Tibial nerve (tissue), 4 donors: ENCODE measurements at places on chromosomes 6 and 20.

- no peak for DNase-seq
- H3K27me3 ChIP-seq = no peaks in the 10 kb centered on the region
- H3K36me3 ChIP-seq = no peaks in the 10 kb centered on the region
- H3K4me1 ChIP-seq = peaks cover 32% of the 10 kb centered on the region
- peak overlapping the region; percentile 26 for H3K4me3 ChIP-seq
Observed at GRCh38 chr20:1802385-1803060, 92.7 kb upstream of the SIRPA start.

- peaks cover 28% of the 10 kb centered on the region for H3K4me1 ChIP-seq
- H3K27me3 ChIP-seq = no peaks in the 10 kb centered on the region
- peak overlapping the region; percentile 52 for H3K27ac ChIP-seq
Observed at GRCh38 chr6:13302751-13303667, 25.3 kb downstream of the TBC1D7 start.

- no peak overlapping the region for H3K27ac ChIP-seq
- no peak overlapping the region for H3K4me3 ChIP-seq
- H3K36me3 ChIP-seq = no peaks in the 10 kb centered on the region
Observed at GRCh38 chr6:105835373-105835772, 250.8 kb upstream of the PRDM1 start.

- H3K36me3 ChIP-seq = no peaks in the 10 kb centered on the region
- no peak within 1 kb of the TSS for H3K27ac ChIP-seq
- H3K4me1 ChIP-seq = no peaks in the 10 kb centered on the region
Observed at GRCh38 chr6:47698342-47698787, at the start of gene ADGRF4. Gene ADGRF4 (plus strand): TSS chr6:47698580. CDS start chr6:47707246, 8,666 bp downstream.

DNA sequence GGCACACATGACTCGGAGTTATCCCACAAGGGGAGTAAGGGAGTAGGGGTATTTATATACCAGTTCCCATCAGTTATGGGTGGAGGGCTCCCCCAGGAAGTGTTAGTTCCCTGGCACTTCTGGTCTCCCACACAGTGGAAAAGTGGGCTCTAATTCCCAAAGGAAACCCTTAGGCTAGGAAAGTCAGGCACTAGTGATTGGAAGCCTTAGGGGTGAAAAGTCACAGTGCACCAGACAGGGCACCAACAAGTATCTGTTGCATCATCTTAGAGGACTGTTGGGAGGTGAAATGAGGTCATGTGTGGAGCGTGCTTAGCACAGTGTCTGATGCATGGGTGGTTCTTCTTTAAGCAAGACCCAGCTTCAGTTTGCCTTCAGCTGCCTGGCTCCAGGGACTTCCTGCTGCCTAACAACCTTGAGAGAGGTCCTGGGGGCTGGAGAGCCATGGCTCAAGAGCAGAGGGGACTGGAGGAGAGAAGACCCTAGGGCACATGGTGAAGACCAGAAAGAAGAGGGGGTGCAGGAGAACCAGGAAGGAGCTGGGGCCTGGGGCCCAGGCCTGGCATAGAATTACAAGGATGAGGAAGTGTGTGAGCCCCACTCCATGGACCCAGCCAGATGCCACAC lies 7.5 kb upstream of the FOXP4 start:
- H3K27ac ChIP-seq = no peak overlapping the region
- no peaks in the 10 kb centered on the region for H3K27me3 ChIP-seq
- peaks cover 13% of the 10 kb centered on the region for H3K4me1 ChIP-seq
- H3K4me3 ChIP-seq = no peak overlapping the region

- DNase-seq = no peak
- no peak overlapping the region for H3K27ac ChIP-seq
- H3K27me3 ChIP-seq = no peaks in the 10 kb centered on the region
- H3K4me1 ChIP-seq = no peaks in the 10 kb centered on the region
- H3K4me3 ChIP-seq = no peak overlapping the region
Observed at GRCh38 chr6:95127261-95127660, 450.1 kb upstream of the MANEA start.

GRCh38 chr20:49457444-49457843 lies 25.0 kb downstream of the KCNB1 start:
- no peak overlapping the region for H3K27ac ChIP-seq
- no peaks in the 10 kb centered on the region for H3K36me3 ChIP-seq
- H3K27me3 ChIP-seq = no peaks in the 10 kb centered on the region

GRCh38 chr20:4082406-4083097 lies 67.2 kb upstream of the RNF24 start:
- peak; percentile 44 for DNase-seq
- no peaks in the 10 kb centered on the region for H3K36me3 ChIP-seq
- H3K4me3 ChIP-seq = no peak overlapping the region
- H3K27ac ChIP-seq = peak overlapping the region; percentile 54
- no peaks in the 10 kb centered on the region for H3K27me3 ChIP-seq

DNA sequence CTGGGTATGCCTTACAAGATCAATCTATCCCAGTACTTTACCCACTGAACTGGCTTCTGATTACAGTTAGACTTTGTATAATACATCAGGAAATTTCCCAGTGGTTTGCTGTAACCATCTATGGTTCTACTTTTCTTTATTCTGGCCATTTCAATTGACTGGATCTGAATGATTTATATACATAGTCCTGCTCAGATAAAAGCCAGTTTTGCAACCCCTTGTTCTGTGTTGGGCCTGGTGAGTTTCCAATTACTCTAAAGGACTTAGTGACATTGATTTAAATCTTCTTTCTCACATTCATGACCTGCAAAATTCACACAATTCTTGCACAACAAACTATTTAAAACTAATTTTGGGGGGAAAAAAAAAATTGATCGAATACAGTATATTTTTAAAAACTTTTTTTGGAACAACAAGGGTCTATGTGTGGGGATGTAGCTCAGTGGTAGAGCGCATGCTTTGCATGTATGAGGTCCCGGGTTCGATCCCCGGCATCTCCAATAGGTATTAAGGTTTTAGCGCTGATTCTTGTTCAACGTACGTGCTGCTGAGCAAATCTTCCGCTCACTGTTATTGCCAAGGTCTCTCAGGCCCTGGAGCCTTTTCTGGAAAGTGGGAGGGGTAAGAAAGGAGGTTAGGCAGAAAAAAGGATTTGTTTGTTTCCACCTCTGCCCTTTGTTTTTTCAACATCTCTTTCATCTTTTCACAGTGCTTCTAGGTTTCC lies 117.5 kb downstream of the GPX5 start:
- DNase-seq = no peak
- no peaks in the 10 kb centered on the region for H3K36me3 ChIP-seq
- no peaks in the 10 kb centered on the region for H3K27me3 ChIP-seq
- H3K4me1 ChIP-seq = no peaks in the 10 kb centered on the region
- H3K27ac ChIP-seq = no peak overlapping the region
- H3K4me3 ChIP-seq = no peak overlapping the region

DNA sequence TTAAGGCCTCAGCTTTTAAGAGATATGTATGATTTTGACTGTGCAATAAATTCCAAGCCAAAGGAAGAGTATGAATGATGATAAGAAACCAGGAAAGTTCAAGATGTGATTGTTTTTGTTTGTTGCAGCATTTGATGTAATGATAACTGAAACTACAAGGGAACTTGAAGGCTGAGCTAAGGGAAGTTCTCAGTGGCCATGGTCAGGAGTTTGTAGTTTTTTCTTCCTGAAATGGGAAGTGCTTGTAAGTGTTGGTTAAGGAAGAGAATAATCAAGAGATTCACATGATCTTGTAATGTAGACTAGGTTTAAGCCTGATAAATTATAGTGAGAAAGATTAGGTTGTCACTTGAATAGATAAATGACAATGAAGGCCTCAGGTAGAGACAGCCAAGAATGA lies 53.4 kb downstream of the PTCHD4 start:
- no peak overlapping the region for H3K4me3 ChIP-seq
- H3K36me3 ChIP-seq = no peaks in the 10 kb centered on the region
- H3K27me3 ChIP-seq = no peaks in the 10 kb centered on the region
- H3K27ac ChIP-seq = no peak overlapping the region
